ENCODE measurements at places on chromosomes 3 and 15.

DNA sequence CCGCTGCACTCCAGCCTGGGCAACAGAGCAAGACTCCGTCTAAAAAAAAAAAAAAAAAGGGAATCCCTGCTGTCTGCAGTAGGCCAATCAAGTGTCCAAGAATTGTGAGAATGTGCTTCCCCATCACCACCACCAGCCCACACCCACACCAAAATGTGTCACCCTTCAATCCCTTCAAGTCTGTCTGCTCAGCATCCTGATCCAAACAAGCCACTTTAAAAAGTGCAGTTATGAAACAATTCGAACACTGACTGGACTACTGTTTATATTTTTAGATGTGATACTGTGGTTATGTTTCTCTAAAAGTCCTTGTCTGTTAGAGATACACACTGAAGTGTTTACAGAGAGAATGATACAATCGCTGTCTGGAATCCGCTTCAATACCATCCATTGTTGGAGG is 78.1 kb upstream of the CGNL1 start:
- DNase-seq, result no peak

DNA sequence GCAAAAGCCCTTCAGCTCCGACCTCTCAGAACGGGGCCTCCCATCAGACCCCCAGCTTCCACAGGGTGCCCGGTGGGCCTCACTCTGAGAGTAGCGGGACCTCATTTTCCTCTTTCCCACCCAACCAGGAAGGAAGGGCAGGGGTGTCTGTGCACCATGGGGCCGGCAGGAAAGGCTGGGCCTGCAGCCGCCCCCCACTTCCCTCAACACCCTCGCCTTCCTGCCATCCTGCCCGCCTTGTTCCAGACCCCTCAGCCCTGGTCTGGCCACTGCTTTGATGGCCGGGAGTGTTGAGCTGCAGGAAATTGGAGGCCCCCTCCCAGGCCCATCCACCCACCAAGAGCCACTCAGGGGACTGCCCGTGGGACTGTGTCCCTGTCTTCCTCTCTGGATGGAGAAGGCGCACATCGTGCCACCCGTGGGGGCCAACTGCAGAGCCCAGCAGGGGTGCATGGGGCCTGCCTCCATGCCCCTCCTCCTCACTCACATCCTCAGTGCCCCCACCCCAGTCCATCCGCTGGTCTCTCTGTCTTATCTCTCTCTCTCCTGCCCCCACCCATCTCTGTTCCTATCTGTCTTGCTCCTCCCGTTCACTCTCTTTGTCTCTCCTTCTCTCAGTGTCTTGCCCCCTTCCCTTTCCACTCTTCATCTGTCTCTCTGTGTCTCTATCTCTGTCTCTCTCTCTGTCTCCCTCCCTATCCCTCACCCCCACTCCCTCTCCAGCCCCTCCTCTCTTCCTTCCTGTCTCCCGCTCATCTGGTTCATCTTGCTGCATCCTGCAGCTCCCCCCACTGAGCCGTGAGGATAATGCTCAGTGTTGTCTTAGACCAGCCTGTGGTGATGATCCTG is 1.8 kb upstream of the PLXND1 start:
- DNase-seq, result peak; percentile 46

- DNase-seq, result no peak
Observed at GRCh38 chr15:68822818-68823217, 2.1 kb upstream of the ANP32A start.

GRCh38 chr15:69756440-69756839 is 303.8 kb downstream of the RPLP1 start:
- DNase-seq, result no peak

DNA sequence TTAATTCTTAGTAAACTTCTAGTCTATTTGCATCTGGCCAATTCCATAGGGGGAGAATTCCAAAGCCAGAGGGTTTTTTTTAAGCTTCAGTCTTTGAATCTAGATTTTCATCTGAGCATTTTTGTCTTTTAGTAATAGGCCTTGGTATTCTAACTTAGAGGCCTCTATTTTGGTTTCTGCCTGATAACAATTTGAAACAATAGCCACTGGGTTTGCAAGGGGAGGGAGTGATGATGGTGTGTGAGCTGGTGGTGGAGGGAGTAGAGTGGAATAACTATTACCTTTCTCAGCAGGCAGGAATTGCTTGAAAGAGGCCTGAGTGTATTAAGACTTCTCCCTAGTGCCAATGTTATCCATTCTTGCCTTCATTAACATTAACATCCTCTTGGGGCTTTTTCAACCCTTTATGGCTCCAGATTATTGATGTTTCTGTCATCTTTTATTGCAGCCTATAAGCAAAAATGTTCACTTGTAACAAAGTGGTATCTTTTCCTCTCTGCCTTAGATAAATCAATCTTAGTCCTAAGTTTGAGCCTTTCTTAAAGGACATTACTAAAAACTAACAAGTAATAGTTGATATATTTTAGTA is 26.5 kb upstream of the TCF12 start:
- DNase-seq, result peak; percentile 54

DNA sequence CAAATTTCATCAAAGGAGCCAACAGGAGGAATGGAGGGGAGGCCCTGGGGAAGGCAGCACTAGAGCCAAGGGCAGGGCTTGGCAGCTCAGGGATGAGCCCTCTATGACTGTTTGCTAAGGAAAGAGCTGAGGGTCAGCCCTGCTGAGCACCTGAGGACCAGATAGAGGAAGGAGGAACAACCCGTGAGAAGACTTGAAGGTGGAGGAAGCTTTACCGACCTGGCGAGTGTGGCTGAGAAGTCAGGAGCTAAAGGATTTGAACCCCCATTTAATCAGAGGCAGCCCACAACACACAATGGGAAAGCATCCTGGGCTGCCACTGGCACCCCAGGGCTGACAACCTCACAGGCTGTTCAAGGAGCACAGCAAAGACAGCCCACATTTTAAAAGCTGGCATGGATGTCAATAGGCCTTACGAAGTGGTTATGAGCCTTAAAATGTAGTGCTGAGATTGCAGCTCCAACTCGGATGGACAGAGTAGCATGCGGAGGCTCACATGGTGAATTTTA is 20.7 kb upstream of the LRRC2 start:
- DNase-seq, result no peak

DNA sequence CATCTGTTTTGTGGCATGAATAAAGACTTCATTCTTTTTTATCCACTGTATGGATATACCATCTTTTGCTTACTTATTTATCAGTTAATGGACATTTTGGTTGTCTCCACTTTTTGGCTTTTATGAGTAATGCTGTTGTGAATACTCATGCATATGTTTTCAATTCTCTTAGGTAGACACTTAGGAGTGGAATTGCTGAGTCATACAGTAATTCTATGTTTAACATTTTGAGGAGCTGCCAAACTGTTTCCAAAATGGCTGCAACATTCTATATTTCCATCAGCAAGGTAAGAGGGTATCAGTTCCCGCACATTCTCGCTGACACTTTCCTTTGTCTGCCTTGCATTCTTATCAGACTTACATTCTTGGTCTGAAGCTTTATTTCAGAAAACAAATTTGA is 191.1 kb downstream of the WNT5A start:
- DNase-seq, result peak; percentile 77

DNA sequence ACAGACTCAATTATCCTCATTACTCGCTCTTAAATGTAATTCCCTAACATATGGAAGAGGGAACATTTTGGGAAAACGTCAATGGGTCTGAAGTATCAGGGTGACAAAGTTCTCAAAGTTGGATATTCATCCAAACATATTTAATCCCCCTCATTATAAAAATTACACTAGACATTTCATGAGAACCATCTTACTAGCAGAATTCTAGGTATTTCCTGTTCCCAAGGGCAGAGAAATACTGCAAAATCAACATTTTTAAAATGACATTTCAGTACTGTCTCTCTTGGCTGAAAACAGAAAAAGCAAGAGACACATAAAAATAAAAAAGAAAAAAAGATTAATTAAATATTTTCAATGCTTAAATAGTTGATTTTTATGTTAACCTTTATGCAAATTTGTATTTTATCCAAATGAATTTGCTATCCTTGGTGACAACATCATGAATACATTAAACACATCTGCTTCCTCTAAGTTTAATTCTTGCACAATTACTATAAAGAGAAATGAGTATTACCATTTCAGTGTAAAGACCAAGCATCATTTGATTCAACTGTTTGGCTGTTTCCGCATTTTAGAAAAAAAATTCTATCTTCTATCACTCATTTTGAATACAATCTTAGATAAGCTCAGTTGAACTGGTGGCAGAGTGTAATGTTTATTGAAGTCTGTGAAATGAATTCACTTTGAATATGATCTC is 114.8 kb upstream of the COL8A1 start:
- DNase-seq, result no peak

- peak; percentile 5 for DNase-seq
Observed at GRCh38 chr15:98596885-98597392, 51.4 kb upstream of the IGF1R start.

Measured in fibroblast of the aortic adventitia (primary cell).